Erythroblast (primary cell): ENCODE measurements at places on chromosomes 2 and 18.

DNA sequence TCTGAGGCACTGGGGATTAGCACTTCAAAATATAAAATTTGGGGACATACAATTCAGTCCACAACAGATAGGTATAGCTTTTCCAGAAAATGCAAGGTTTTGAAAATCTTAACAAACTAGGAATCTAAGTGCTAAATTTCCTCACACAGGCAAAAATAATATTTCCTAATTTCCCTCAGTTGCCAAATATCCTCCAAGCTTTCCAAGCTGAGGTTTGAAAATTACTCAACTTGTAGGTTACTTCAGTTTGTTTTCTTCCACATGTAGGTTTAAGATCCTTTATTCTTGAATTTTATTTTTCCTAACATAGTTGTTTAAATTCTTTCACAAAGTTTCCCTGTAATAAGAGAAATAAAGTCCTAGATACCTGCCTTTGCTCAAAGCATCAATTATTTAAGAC lies 192.9 kb upstream of the NRXN1 start:
- no peak for DNase-seq

DNA sequence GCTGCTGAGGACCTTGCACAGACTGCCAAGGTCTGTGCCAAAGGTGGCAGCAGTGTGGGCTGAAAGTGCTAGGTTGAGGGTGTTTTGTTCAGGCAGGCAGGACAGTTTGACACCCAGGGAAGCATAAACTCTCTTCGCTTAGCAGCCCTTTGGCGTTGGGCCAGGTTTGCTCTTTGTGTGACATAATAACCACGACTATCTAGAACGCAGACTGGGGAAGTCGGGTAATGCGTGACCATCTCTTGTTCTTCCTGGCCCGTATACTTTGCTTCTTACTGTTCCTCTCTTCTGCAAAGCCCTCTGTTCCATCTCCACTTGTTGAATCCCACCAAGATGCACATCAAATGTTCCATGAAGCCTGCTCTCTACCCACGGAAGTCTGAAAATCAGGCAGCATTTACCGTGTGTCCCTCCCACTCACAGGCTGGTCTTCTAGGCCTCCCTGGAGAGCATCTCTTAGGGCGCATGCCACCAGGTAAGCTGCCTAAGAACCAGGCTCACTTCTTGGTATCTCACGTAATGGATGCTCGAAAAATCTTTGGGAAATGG lies 96.7 kb upstream of the LMAN1 start:
- DNase-seq: peak; percentile 9

- DNase-seq: no peak
Measured at GRCh38 chr2:147174824-147175254, 670.0 kb upstream of the ACVR2A start.

DNA sequence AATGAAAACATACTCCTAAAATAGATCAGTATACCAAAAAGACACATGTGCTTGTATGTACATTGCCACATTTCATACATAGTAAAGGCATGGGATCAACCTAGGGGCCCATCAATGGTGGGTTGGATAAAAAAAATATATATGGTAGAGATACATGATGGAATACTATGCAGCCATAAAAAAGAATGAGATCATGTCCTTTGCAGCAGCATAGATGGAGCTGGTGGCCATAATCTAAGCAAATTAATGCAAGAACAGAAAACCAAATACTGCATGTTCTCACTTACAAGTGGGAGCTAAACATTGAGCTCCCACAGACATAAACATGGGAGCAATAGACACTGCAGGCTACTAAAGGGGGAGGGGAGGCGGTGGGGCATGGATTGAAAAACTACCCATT lies 18.6 kb upstream of the NCOA1 start:
- no peak for DNase-seq

- no peak for DNase-seq
Measured at GRCh38 chr2:11152591-11152990, 2.7 kb upstream of the SLC66A3 start.

- DNase-seq: no peak
Measured at GRCh38 chr2:21257621-21258020, 133.9 kb downstream of the TDRD15 start.

DNA sequence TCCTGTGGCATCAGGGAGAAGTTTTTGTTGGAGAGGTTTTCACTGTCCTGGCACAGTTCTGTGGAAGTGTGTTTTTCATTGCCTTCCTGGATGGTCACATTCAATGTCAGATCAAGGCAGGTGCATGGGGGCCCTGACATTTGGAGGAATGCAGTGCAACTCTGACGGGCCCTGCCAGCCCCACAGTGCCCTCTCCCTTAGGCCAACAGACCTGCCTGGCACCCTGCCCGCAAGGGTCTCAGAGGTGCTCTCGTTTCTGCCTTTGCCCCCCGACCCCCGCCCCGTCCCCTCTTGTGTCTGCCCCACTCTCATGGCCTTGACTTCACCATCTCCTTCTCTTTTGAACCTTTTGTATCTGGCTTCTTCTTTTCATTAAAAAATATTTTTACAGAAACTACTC lies 257.2 kb upstream of the HDAC4 start:
- no peak for DNase-seq

GRCh38 chr2:171436307-171436706 lies 2.3 kb downstream of the DCAF17 start:
- no peak for DNase-seq

DNA sequence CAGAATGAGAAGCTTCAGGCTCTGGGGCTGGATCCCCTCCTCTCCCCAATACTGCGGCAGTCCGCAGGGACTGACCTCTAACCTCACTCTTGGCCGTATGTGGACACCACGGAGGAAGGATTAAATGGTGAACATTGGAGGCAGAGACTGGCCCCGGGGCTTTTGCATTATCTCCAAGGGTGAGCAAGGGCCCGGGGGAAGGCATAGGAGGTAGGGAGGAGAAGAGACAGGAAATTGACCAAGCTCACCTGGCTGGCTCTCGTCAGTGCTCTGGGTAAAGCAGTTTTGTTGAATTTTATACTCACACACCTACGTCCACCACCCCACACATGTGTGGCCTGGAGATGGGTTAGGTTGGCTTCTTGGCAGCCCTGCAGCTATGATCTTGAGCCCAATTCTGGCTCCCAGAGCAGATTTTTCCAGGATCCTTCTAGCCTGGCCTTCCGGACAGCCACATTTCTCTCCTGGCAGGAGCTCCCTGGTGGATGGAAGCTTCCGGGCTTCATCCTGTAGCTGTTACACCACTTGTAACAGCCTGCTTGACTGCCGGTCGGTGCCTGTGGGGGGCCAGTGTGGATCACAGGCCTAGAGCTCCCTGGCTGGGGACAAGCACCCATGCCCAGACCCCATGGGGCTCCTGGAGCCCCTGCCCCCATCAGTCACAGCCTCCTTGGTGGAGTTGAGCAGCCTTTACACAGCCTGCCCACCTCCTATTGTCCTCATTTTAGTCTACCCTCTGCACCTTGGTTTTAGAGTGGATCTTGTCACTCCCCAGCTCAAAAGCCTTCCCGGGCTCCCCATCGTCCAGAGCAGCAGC lies 7.6 kb downstream of the ITM2C start:
- DNase-seq: no peak

DNA sequence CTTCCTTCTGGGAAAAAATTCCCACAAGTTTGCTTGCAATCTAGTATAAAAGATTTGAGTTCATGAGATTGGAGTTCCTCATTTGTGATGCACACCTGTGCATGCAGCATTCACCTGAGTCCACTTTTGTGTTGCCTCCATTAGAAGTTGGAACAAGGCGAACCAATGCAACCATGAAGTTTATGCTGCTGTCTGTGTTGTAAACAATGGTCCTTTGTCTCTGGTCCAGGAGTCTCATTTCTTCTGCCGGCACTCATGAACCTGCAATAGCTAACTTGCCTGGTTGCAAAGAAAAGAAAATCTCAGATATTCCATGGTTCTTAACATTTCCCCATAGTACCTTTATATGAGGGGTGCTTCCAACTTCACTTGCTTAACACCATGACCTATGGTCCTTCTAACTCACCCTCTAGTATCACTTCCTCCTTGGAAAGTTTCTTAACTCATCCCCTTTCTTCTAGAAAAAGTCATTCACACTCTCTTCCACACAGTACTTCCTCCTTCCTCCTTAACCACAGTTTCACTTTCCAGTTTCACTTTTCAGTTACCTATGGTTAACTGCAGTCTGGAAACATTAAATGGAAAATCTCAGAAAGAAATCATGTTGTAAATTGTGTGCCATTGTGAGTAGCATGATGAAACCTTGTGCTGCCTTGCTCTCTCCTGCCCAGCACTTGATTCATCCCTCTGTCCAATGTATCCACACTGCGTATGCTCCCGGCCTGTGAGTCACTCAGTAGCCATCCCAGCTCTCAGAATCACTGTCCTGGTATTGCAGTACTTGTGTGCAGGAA lies 128.8 kb upstream of the TRIB2 start:
- no peak for DNase-seq

- DNase-seq: no peak
Measured at GRCh38 chr2:219638217-219638947, 11.0 kb downstream of the SLC4A3 start.

GRCh38 chr18:13272416-13272815 lies 53.9 kb downstream of the LDLRAD4 start:
- no peak for DNase-seq

DNA sequence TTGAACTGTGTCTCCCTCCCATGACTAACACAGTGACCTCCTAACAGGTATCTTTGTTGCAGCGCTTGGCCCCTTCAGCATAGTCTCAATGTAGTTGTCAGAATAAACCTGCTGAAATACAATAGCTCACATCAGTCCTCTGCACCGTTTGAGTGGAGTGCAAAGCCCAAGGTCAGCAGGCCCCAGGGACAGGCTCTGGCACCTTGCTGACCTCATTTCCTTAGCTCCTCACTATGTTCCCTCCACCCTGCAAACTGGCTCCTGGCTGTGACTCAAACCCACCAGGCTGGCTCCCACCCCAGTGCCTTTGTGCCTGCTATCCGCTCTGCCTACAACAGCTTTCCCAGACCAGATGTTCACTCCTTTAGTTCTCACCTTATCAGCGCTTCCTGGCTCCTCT lies 146.7 kb downstream of the LRATD1 start:
- DNase-seq: no peak

- peak; percentile 71 for DNase-seq
Measured at GRCh38 chr18:37537868-37538525, 27.6 kb downstream of the CELF4 start.

- peak; percentile 19 for DNase-seq
Measured at GRCh38 chr18:7830468-7830867, 263.4 kb downstream of the PTPRM start.

DNA sequence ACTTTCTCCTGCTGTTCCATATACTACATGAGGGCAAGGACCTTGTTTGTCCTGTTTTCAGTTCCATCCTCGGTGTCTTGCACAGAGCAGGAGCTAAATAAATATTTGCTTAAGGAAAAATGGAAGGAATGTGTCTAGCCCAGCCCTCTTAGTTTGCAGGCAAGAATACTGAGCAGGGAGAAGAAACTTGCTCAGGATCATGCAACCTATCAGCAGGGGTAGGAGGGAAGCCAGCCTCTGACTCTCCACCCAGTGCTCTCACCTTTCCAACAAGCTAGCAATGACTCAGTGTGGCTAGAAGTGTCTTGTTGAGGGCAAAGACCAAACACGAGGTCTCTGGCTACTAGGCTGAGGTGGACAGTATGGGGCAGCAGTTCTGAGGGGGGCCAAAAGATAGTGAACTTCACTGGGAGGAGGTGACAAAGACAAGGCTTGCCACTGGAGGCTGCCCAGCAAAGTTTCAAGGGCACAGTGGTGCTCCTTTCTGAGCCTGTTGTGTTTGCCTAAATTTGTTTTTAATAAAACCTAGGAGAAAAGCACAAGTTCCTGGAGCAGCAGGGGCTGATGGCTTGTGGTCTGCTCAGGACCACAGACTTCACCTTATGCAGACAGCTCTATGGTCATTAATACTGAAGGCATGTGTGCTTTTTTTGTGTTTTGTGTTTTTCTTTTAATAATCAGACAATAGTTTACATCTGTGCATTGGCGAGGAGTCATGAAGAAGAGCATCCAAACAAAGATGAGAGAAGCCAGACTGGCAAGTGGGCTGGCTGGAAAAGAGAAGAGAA lies 49.1 kb upstream of the CTAGE1 start:
- DNase-seq: no peak

DNA sequence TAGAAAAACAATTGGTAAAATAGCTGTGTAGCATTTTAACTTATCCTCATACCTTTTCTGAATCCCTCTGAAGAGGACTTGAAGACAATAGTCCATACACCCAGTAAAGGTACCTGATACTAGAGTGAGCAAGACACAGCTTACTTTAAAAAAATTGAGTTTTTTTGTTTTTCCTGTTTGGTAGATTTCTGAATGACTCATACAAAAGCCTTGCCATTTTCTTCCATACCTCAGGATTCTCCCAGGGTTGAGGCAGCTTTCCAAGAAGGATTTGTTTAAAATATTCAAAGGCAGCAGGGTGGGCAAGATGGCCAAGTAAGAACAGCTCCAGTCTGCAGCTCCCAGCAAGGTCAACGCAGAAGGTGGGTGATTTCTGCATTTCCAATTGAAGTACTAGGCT lies 551.0 kb upstream of the LRATD1 start:
- DNase-seq: no peak

DNA sequence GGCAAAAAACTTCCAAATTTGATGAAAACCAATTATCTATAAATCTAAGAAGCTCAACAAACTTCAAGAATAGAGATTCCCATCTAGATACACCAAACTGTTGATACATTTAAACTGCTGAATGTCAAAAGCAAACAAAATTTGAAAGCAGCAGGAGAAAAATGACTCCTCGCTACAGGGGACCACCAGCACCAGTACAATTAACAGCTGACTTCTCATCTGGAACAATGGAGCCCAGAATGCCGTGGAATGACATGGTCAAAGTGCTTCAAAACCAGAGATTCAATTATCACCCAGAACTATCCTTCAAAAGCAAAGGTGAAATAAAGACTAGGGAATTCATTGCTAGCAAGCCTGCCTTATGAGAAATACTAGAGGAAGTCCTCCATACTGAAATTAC lies 11.6 kb downstream of the SRSF7 start:
- peak; percentile 23 for DNase-seq
